ENCODE measurements at places on chromosomes 2 and 18.

- no peaks in the 10 kb centered on the region for H3K4me1 ChIP-seq
- no peaks in the 10 kb centered on the region for H3K27me3 ChIP-seq
- H3K27ac ChIP-seq, result no peak overlapping the region
- no peak for DNase-seq
Measured at GRCh38 chr18:2179498-2180183, 391.7 kb downstream of the METTL4 start.

DNA sequence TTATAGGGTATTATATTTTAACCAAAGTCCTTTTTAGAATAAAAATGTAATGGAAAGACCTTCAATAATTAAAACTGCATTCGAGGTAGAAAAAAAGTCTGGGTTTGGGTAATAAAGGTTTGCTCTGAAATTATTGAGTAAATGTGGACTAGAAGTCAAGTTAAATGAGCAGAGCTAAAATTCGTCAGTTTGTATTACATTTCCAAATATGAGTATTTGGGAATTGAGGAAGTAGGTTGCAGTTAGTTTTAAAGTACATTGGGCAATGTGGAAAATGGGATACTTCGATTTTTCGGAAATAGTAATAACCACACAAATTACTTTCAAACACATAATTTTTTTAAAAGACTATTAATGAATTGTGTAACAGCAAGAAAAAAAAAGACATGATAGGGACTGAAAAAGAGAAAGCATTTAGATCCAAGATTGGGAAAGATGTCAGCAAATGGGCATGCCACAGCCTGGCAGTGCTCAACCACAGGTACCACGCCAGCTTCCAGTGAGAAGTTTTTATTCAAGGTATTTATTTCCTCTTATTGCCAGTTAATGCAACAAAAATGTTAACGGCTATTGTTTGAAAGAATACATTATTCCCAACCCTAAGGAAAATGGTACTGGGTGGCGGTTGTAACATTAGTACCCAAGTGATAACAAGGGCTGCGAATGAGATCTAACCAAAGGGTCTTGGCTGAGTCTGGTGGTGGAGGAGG lies 50.0 kb downstream of the TTC39C start:
- DNase-seq, result no peak
- H3K36me3 ChIP-seq, result no peaks in the 10 kb centered on the region
- H3K4me3 ChIP-seq, result no peak overlapping the region
- H3K27ac ChIP-seq, result no peak overlapping the region

DNA sequence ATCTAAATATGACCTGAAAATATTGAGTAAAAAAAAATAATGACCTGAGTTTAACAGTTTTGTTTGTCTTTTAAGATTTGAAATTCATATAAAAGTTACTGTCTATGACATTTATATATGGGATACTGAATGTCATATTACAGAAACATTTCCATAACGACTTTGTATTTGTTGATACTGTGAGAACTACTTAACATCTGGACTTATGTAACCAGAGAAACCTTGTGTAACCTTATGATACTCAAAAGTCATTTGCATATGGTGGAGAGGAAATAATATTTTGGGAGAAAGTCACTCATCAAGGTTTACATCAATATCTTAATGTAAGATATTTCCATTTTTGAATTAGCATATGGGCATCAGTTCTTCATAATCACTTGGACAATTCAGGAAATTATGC lies 12.6 kb downstream of the MFSD6 start:
- no peaks in the 10 kb centered on the region for H3K36me3 ChIP-seq
- no peaks in the 10 kb centered on the region for H3K4me1 ChIP-seq
- no peak for DNase-seq
- H3K27ac ChIP-seq, result no peak overlapping the region

DNA sequence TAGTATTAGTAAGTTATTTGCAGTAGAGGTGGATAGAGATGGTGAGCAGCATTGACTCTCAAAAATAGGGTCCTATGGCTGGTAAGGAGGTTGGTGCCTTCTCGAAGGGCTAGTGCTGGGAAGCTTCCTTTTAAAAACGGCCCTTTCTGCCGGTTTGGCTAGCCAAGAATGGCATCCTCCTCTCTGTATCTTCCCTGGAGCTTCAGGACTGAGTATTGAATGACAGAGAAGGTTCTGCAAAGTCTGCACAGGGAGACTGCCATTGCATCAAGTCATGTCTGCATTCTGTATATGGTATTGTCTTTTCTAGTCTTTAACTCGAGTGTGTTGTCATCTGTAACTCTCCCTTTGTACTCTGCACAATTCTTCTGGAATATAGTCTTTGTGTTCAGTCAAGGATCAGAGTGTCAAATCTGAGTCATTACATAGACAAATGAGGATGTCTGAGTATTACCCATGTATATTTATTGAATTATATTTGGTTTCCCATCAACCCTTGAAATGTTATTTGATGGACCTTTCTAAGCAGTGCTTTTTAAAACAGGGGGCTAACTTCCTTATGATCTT lies 1.1 kb downstream of the LDLRAD4 start:
- H3K4me1 ChIP-seq, result no peaks in the 10 kb centered on the region
- no peak overlapping the region for H3K4me3 ChIP-seq
- no peaks in the 10 kb centered on the region for H3K36me3 ChIP-seq
- peaks cover 33% of the 10 kb centered on the region for H3K27me3 ChIP-seq
- DNase-seq, result no peak
